ENCODE measurements at places on chromosomes 2 and 18. TPM values are rescaled to one million over a fixed set of nuclear protein-coding genes. Genes with fewer than 3 reads are reported as not detected.

Gene SPP2
- not detected for total RNA-seq

Gene ALPI
- not detected for total RNA-seq

GRCh38 chr2:88350331-88351248 is 101.9 kb downstream of the FOXI3 start:
- DNase-seq, result peak; percentile 57
- no peaks in the 10 kb centered on the region for H3K36me3 ChIP-seq
- H3K4me3 ChIP-seq, result peak overlapping the region; percentile 20
- H3K27ac ChIP-seq, result no peak overlapping the region

Gene VWC2L
- total RNA-seq, result 0.11 TPM

- H3K4me1 ChIP-seq, result no peaks in the 10 kb centered on the region
- H3K4me3 ChIP-seq, result no peak overlapping the region
- DNase-seq, result no peak
- H3K27me3 ChIP-seq, result no peaks in the 10 kb centered on the region
- no peaks in the 10 kb centered on the region for H3K36me3 ChIP-seq
Measured at GRCh38 chr2:71476495-71476894, 23.1 kb downstream of the DYSF start.

DNA sequence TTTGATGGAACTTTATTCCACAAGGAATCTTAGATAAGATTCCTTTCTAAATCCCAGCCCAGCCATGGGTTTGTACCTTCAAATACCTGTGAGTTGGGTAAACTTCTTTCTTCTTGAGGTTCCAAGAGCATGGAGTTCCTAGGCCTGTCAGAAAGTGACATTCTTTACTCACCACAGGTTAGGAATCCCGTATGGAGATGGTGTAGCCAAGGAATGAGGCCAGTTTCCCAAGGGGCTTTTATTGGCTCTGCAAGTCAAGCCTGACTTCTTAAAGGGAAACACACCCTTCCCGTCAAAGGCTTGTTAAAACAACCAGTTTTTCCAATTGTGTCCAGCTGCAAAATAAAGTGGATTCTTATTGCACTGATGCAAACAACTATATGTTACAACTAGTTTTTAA is 45.8 kb downstream of the STK17B start:
- H3K27me3 ChIP-seq, result no peaks in the 10 kb centered on the region
- H3K36me3 ChIP-seq, result no peaks in the 10 kb centered on the region
- H3K4me3 ChIP-seq, result no peak overlapping the region
- DNase-seq, result no peak

DNA sequence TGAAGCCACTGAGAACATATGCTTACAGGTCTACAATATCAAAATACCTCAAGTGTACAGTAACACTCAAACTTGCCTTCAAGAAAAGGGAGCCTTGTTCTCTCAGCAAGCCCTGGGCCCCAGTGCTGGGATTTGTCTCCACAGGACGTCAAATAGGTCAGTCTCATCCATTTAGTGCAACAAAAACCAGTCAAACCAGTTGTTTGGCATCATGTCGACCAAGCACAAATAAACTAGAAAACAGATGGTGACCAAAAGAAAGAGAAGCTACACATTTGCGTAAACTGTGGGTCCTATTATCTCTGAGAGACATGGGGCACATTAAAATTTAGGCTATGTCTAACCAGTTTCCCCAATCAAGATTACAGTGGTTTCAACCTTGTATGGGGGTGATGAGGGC is 182.6 kb upstream of the PKDCC start:
- no peaks in the 10 kb centered on the region for H3K27me3 ChIP-seq
- no peak overlapping the region for H3K27ac ChIP-seq
- no peaks in the 10 kb centered on the region for H3K4me1 ChIP-seq
- H3K36me3 ChIP-seq, result no peaks in the 10 kb centered on the region
- DNase-seq, result no peak
- no peak overlapping the region for H3K4me3 ChIP-seq

- peaks cover 15% of the 10 kb centered on the region for H3K4me1 ChIP-seq
- no peaks in the 10 kb centered on the region for H3K27me3 ChIP-seq
- no peak overlapping the region for H3K4me3 ChIP-seq
- H3K27ac ChIP-seq, result no peak overlapping the region
Measured at GRCh38 chr2:45435316-45435715, 175.8 kb downstream of the SRBD1 start.

- H3K27ac ChIP-seq, result peak overlapping the region; percentile 76
- H3K4me3 ChIP-seq, result no peak overlapping the region
- DNase-seq, result peak; percentile 16
- H3K36me3 ChIP-seq, result peaks cover 22% of the 10 kb centered on the region
Measured at GRCh38 chr2:61529944-61530735, 8.0 kb downstream of the XPO1 start.

GRCh38 chr2:78301166-78301789 is 724.2 kb upstream of the REG3G start:
- H3K36me3 ChIP-seq, result no peaks in the 10 kb centered on the region
- DNase-seq, result no peak
- H3K4me1 ChIP-seq, result no peaks in the 10 kb centered on the region
- H3K27ac ChIP-seq, result no peak overlapping the region
- H3K27me3 ChIP-seq, result no peaks in the 10 kb centered on the region

DNA sequence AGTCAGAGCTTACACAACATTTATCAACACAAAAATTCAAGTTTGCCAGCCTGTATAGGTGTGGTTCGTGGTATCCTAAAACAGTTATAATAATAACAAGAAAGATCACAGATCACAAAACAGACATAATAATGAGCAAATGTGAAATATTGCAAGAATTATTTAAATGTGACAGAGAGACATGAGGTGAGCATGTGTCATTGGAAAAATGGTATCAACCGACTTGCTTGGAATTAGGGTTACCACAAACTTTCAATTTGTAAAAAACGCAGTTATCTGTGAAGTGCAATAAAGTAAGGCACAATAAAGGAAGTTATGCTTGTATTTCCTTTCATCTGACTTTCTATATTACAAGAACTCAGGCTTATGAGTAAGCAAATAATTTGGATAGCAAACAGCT is 116.8 kb downstream of the IKZF2 start:
- no peaks in the 10 kb centered on the region for H3K27me3 ChIP-seq
- H3K36me3 ChIP-seq, result no peaks in the 10 kb centered on the region
- H3K4me3 ChIP-seq, result no peak overlapping the region
- no peak for DNase-seq
- no peak overlapping the region for H3K27ac ChIP-seq

Gene RFX8
- not detected for total RNA-seq

Gene COLEC11
- 5.4 TPM for total RNA-seq

Gene NR4A2
- total RNA-seq, result 0.04 TPM

Gene GULP1
- total RNA-seq, result 32.7 TPM

Gene GAREM2
- 1.2 TPM for total RNA-seq

Gene COBLL1
- 33.5 TPM for total RNA-seq

DNA sequence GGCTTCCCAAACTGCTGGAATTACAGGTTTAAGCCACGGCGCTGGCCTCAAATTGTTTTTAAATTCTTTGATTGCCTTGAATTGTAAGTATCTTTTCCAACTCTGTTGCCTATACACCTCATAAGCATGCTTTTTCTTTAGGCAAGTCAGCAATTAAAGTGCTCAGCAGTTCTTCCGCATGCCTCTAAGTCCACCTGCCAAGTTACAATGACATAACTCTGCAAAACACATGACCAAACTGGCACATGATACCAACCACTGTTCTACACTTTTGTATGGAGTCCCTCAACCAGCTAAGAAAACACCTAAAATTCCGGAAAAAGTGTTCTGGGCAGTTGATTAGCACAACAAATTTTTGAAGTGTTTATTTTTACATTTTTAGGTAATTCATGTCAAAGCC is 5.1 kb downstream of the TXNL4A start:
- H3K27me3 ChIP-seq, result no peaks in the 10 kb centered on the region
- H3K27ac ChIP-seq, result no peak overlapping the region
- peaks cover 6% of the 10 kb centered on the region for H3K4me1 ChIP-seq
- H3K4me3 ChIP-seq, result no peak overlapping the region

GRCh38 chr18:54205959-54206358 is 18.5 kb downstream of the MBD2 start:
- DNase-seq, result no peak
- H3K4me1 ChIP-seq, result peaks cover 13% of the 10 kb centered on the region
- H3K27ac ChIP-seq, result no peak overlapping the region
- H3K36me3 ChIP-seq, result peaks cover 19% of the 10 kb centered on the region
- no peaks in the 10 kb centered on the region for H3K27me3 ChIP-seq
